ENCODE measurements at places on chromosomes 13 and 19. TPM values are rescaled to one million over a fixed set of nuclear protein-coding genes. Genes with fewer than 3 reads are reported as not detected.

The OLFM4 gene
- total RNA-seq, result not detected

The GAS6 gene
- total RNA-seq, result 172 TPM

The KLF1 gene
- not detected for total RNA-seq

The CERS4 gene
- total RNA-seq, result not detected

The BRME1 gene
- 1.0 TPM for total RNA-seq

The PSG2 gene
- not detected for total RNA-seq
